ENCODE measurements at places on chromosomes 1 and 21.
A peak's percentile ranks its signal among the peaks of the same experiment; 100 is the strongest.

- DNase-seq: no peak
These were observed 31.8 kb downstream of the SDCCAG8 start for GRCh38 chr1:243287652-243288051.

- no peak for DNase-seq
These were observed 51.9 kb upstream of the FMOD start for GRCh38 chr1:203402629-203403337.

DNA sequence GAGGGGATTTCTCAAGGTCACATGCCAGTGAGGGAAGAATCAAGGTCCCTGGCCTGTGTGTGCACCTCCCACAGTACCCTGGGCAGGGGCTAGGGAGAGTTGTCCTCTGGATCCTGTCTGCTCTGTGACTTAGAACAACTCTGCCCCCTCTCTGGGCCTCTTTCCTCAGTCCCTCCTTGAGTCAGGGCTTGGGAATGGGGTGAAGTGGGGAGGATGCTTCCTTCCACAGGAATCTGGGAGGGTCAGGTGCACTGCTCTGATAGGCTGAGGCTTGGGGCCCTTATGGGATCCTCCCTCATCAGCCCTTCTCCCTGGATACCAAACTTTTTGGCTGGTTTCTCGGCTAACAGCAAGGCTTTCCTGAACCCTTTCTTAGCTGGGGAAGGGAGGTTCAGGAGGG is 2.5 kb downstream of the TRNP1 start:
- DNase-seq: no peak

DNA sequence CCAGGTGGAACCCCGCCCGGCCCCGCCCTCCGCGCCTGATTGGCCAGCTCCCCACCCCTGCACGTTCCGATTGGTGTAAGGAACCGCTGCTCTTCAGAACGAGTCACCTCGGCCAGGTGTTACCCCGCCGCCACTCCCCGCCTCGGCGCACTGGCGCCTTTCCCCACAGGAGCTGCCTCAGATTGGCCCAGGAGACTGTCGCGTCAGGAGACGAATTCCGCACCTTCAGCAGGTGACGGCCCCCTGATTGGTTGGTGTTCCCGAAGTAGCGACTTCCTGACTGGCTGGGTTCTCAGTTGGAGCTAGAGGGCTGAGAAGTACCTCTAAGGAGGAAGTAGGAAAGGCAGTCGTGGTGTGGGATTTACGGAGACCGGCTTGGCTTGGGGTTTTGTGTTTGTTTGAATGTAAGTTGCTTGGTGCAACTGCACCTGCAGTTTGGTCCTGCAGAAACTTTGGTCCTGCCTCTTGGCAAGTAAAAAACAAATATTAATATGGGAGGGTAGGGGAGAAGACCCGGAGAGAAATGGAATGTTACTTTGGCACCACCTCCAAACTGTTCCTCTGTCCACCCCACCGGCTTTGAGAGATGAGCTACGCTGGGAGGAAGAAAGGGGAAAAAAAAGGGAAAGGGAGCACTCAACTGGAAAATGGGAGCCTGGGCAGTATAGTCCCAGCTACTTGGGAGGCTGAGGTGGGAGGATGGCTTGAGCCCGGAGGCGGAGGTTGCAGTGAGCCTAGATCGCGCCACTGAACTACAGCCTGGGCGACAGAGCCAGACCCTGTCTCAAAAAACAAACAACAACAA is 415 bp upstream of the F11R start:
- peak; percentile 99 for DNase-seq

DNA sequence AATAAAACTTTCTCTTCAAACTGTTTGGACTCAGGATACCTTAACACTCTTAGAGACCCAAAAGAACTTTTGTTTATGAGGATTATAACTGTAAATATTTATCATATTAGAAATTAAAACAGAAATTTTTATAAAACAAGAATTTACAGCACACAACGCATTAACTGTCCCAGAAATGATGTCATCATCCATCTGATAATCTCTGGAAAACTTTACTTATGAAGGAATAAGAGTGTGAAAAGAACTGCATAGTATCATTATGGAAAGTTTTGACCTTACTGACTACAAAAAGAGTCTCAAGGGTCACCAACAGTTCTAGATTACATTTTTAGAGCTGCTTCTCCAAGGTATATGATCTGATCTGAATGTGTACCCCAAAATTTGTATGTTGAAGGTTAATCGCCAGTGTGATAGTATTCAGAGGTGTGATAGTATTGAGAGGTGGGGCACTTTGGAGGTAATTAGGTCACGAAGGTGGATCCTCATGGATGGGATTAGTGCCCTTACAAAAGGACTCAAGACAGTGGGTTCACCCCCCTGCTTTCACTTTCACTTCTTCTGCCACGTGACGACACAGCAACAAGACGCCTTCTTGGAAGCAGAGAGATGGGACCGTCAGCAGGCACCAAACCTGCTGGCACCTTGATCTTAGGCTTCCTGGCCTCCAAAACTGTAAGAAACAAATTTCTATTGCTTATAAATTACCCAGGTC is 95.7 kb upstream of the NR5A2 start:
- peak; percentile 91 for DNase-seq

DNA sequence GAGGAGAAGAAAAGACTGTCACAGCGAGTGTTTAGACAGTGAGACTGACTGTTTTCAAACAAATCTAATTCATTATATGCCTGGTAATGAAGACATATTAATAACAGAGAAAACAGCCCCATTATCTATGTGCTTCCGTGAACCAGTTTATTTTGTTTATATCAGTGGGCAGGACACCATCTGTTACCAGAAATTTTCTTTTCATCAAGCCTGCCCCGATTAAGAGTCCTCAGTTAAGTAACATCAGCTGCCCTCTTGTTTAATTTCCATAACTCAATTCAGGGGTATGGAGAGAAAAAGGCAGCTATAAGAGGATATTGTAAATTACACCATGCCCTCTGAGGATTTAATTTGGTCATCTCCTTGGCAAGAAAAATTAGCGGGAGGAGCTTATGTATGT is 94.0 kb downstream of the TMEM200B start:
- DNase-seq: no peak

DNA sequence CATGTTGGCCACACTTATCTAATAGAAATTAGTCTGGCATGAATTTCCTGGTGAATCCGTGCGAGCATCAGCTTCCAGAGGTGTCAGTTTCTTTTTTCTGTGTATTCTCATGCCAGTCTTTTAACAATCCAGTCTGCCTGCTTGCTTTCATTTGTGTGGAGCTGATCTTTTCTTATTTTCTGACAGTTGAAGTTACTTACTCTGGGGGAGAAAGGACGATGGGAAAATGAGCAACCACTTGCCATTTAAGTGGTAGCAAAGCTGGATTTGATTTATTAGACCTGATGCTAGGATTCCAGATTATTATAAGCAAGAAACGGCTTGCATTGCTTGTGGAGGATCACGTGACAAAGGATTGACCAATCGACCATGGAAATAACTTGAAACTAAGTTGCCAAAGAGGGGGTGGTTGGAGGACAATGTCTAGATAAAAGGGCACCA is 24.3 kb upstream of the APP start:
- DNase-seq: no peak

- no peak for DNase-seq
These were observed 52.5 kb downstream of the DISC1 start for GRCh38 chr1:231679109-231679508.

- DNase-seq: no peak
These were observed 13.0 kb downstream of the EDARADD start for GRCh38 chr1:236407059-236407458.

DNA sequence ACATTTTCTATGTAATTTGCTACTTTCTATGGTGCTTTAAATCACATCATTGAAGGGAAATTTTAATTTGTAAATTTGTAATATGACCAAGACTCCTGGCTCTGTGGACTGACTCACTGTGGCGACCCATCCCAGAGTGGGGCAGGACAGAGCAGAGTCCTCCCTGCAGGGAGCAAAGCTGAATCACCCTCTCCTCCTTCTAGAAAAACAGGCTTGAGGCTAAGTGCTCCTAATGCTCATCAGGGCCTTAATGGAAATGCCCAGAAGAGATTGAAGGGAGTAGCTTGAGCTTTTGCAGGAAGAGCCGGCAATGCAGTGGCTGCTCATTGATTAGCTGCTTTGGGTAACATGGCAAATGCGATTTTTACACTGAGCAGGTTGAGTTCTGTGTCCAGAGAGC is 16.8 kb downstream of the S100A10 start:
- DNase-seq: no peak

GRCh38 chr1:68590473-68590872 is 93.6 kb upstream of the DEPDC1 start:
- DNase-seq: peak; percentile 26

DNA sequence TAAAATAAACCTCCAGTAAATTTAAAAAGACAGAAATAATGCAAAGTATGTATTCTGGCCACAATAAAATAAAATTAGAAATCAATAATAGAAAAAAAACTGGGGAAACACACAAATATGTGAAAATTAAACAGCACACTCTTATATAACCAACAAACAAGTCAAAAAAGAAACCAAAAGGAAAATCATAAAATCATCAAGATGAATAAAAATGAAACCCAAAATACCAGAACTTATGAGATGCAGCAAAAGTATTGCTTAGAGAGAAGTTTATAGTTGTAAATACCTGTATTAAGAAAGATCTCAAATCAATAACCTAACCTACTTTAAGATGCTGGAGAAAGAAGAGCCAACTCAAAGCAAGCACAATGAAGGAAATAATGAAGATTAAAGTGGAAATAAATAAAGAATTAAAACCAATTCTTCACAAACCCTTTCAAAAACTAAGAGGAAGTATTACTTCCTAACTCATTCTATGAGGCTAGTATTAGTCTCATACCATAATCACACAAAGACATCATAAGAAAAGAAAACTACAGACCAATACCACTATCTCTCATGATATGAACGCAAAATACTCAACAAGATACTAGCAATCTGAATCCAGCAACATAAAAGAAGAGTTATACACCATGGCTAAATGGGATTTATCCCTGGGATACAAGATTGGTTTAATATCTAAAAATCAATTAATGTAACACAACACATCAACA is 6.4 kb upstream of the KRTAP10-3 start:
- DNase-seq: no peak

GRCh38 chr1:183635099-183635605 is 431 bp downstream of the ARPC5 start:
- peak; percentile 18 for DNase-seq

DNA sequence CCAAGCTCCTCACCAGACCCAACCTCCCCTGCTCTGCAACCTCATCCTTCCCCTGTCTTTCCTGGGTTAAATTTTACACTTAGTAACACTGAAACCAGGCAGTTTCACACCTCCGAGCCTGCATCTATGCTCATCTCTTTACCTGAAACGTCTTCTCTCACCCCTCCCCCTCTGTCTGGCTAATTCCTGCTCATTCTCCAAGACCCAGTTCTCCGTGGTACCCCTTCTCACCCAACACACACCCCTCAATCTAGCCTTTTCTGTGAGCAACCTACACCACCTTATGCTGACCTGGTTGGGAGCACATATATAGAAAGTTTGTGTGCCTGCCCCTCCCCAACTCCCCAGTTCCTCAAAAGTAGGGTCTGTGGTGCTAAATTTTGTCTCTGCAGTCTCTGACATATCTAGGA is 3.7 kb upstream of the KIAA1614 start:
- no peak for DNase-seq

- DNase-seq: no peak
These were observed 381.9 kb upstream of the PBX1 start for GRCh38 chr1:164177118-164177517.
